ENCODE measurements at places on chromosomes 2 and 18.

DNA sequence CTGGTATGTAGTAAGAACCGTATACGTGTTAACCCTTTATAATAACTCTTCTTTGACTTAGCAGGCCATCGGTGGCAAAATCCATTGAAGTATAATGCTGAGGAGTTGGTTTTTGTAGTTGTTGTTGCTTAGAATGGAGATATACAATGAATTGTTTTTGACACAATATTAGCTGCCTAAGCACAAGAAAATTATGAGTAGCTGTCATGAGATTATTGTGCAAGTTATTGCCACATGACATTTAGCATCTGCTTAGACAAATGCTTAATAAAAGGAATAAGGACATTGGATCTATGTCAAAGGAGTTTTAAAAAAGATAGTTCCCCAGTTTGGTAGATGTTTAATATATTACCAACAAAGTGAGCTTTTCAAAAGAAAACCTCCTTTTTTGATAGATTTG is 59.9 kb downstream of the ABCB11 start:
- DNase-seq: no peak

GRCh38 chr18:77092104-77093066 is 40.2 kb downstream of the MBP start:
- DNase-seq: no peak

GRCh38 chr2:234827096-234827860 is 124.5 kb upstream of the SH3BP4 start:
- no peak for DNase-seq

GRCh38 chr2:236286873-236287545 is 22.8 kb upstream of the ASB18 start:
- peak; percentile 14 for DNase-seq

- no peak for DNase-seq
Measured at GRCh38 chr18:6616981-6617380, 112.5 kb upstream of the ARHGAP28 start.

- DNase-seq: peak; percentile 20
Measured at GRCh38 chr2:224222291-224222690, 179.6 kb downstream of the FAM124B start.

DNA sequence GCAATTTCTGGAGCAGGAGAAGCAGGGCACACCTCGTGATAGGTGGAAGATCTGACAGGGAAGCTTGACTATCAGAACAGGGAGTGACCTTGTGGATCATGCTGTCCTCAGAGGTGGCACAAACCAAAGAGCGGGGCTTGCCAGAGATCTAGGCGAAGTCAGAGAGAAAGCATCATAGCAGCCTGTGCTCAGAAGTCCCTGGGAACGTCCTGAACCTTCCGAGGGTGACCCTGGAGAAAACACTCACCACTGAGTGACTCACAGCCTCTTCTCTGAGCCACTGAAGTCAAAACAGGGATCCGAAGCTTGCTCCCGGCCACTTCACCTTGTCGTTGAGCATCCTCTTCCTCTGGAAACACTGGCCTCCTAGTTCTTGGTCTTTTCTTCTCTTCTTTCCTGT is 56.7 kb downstream of the IL1R2 start:
- DNase-seq: no peak

DNA sequence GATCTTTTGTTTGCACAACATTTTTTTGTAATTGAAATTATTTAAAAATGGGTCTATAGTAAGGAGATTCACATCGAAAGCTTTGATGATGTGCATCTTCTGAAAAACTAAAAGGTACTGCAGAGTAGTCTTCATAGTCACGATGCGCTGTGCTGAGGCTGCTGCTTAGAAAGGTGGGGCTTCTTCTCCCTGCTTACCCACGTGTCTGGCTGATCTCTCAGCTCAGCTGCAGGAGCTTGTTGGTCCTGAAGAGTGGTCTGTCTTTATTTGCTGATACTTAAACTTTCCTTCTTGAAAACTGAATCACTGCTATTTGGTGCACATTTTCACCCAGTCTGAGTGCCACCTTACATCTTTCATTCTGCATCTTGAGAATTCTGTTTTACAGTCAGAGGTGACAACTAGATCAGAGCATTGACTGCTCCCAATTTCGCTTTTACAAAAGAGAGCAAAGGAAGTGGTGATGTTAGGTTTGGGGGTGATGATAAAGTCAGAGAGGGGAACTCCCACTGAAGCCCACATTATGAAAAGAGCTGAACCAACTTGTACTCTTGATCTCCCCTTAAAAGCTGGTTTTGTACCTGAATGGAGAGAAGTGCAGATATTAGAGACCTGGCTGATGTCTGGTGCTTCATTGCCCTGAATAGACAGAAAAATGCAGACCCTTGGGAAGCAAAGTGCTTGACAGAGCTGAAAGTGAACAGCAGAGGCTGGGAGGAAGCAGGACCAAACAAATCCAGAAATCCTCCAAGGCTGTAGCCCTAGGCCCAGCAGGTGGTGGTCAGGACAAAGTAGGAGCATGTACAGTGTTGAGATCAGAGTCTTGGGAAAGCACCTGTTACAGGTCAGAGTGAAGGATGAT is 984.5 kb downstream of the TSN start:
- DNase-seq: no peak

- no peak for DNase-seq
Measured at GRCh38 chr2:23502096-23502495, 117.1 kb downstream of the KLHL29 start.

GRCh38 chr2:42086500-42086953 is 38.7 kb downstream of the PKDCC start:
- peak; percentile 37 for DNase-seq

- peak; percentile 58 for DNase-seq
Measured at GRCh38 chr2:88545118-88545517, 82.1 kb downstream of the EIF2AK3 start.

All from NCI-H226 (cell line).